ENCODE measurements at places on chromosomes 7 and 10.

DNA sequence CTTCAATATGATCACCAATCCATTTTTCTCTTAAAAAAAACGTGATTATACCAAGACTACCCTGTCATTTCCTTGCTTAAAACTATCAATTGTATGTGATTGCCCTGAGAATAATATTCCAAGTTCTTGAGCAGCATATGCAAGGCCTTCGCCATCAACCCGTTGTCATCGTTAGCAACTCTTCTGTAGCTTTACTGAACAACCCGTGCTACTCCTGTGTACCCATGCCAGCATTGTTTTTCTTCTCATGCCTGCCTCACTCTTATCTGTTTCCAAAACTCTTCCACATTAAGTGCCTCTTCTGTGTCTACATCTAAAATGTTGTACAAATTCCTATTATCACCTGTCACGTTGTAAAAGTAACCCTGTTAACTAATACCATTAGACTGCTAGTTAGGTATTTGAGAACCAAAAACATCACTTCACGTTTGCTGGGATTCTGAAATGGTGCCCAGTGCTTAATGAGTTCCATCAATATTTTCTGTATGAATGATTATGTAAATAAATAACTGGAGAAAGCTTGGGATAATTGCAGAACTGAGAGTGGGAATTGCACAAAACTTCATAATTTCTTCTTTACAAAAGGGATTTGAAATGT is 10.5 kb downstream of the CAV2 start:
- no peak for DNase-seq

DNA sequence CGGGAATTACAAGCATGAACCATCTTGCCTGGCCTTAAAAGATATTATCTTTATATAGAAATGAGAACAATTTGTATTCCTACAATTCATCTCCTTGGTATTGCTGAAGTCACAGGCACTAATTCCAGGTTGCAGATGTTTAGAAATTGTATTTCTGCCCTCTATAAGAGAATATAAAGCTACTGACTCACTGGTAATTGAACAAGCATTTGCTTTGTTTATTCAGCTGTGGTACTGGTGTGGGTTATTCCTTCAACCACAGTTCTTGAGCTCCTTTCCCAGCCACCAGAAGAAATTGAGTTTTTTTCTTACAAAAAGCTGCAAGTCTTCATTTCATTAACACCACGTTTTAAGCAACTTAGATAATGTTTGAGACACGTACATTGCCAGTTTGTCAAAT is 29.0 kb upstream of the MPP7 start:
- no peak for DNase-seq

DNA sequence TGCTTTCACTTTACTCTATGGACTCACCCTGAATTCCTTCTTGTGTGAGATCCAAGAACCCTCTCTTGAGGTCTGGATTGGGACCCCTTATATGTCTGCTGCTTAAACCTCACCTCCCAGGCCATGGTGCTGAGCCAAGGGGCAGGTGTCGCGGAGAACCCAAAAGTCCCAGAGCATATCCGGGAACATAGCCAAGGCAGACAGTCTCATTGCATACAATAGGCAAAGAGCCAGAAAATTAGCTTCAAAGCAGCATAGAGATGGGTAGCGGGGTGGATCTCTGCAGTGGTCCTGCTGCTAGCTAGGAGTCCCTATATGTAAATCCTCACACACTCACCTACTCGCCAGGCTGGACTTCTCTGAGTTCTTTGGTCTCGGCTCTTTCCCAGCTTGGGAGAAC is 5.5 kb downstream of the CCL24 start:
- no peak for DNase-seq

DNA sequence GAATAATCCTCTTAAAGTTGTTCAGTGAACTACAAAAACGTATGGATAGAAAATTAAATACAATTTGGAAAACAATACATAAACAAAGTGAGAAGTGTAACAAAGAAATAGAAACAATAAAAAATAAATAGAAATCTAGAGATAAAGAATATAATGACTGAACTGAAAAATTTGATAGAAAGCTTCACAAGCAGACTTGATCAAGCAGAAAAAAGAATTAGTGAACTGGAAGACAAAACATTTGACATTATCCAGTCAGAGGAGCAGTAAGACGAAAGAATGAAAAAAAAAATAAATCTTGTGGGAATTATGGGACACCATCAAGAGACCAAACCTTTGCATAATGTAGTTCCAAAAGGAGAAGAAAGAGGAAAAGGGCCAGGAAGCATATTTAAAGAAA is 32.4 kb upstream of the NPY start:
- no peak for DNase-seq

- no peak for DNase-seq
These were observed 27.6 kb upstream of the MKRN1 start for GRCh38 chr7:140506788-140507464.

GRCh38 chr10:58932577-58933314 is 243.7 kb upstream of the PHYHIPL start:
- no peak for DNase-seq

DNA sequence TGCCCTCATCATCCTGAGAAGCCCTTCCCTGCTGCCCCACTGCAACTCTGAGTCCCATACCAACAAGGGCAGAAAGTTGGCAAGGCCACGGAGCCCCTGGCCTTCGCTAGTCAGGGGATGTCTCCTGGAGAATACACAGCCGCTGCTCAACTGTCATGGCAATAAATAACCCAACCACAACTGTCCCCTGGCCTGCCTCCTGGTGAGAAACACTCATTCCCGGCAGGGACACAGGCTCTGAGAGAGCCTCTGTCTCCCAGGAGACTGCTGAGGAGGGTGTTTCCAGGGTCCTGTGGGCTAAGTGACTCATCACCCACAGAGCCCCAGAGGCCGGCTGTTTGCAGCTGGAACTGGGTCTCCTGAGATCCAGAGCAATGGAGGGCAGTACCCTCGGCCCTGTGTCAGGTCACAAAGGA is 354.1 kb downstream of the TNS3 start:
- DNase-seq: no peak

- DNase-seq: no peak
These were observed 66.2 kb upstream of the ARID5B start for GRCh38 chr10:61835069-61835945.

GRCh38 chr10:80468002-80468401 is 13.9 kb downstream of the TSPAN14 start:
- DNase-seq: no peak

DNA sequence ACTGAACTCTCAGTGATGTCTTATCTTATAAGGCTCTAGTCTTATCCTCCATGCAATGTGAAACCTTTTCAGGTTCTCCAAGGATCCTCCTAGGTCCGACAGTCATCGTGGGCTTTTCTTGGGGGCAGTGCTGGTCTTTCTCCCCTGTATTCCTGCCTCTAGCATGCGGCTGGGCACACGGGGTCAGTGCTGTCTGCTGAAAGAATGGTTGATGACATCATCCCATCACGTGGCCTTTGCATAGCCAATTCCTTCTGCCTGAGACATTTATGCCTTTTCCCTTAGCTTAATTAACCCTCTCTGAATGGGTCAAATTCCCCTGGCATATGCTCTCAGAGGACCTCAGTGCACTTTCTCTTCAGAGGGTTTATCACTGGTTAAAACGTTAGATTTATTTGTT is 27.0 kb upstream of the KCNK18 start:
- DNase-seq: no peak

GRCh38 chr7:73342645-73343044 is 14.7 kb downstream of the FKBP6 start:
- DNase-seq: no peak

DNA sequence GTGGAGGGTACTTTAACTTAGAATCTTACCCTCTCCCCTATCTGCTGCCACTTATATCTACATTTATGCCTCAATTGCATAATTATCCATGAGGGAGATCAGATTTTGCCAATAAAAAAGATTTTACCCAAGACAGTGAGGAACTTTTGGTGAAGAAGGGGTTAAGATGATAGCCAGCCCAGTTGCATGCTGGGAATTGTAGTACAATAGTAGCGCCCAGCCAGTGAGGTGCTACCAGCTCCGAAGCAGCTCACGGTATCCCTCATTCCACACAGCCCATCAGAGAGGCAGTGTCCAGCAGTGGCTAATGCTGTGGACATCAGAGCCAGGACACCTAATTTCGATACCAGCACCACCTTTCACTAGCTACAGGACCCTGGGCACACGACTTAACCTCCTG is 5.9 kb upstream of the LGI1 start:
- DNase-seq: no peak

DNA sequence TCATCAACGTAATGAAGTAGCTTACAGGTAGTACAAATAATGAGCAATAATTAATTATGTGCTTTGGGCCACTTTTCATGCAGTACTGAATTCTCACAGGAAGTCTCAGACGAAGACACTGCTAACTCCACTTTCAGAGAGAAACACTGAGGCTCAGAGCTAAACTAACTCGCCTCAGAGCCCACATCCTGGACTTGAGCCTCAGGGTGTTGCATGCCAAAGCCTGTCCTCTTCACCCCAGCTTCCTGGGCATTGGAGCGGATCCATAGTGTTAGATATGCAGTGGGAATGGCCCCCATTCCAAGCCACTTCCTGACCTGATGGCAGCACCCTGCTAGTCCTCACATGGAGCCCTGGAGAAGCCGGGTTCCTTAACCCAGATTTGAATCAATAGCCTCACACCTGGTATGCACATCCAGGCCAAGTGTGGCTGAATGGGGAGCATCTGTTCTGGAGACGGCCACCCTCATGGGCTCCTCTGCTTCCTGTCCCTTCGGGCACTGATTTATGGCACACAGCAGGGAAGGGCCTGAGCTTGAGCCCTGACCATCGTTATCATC is 265.1 kb upstream of the ZNF32 start:
- DNase-seq: no peak

DNA sequence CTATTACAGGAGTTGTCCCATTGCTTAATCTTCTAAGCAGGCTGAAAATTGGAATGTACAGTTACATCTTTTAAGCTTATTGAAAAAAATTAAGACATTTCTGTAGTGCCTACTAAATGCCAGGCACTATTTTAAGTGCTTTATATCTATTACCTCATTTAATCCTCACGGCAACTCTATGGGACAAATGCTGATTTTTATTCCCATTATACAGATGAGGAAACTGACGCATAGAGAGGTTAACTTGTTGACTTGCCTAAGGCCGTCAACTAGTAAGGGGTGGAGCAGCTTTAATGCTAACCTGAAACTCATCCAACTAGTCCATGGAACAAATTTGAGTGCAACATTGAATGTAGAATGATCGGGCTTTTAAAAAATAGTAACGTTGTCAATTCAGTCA is 2.5 kb downstream of the ZKSCAN1 start:
- no peak for DNase-seq

DNA sequence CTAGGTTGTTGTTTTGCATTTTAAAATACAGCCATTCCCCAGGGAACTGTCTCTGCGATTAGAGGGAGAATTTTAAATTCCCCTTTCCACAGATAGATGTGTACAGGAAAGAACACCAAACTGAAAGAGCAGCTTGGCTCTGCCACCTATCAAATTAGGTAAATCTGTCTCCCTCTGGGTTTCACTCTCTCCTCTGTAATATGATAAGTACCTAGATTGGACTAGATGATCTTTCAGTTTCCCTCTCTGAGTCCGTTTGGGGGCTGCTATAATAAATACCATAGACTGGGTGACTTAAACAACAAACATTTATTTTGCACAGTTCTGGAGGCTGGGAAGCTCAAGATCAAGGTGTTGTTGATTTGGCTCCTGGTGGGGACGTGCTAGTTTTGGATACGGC is 186.0 kb downstream of the KIF20B start:
- no peak for DNase-seq

GRCh38 chr7:151623766-151624165 is 104.1 kb upstream of the RHEB start:
- no peak for DNase-seq

DNA sequence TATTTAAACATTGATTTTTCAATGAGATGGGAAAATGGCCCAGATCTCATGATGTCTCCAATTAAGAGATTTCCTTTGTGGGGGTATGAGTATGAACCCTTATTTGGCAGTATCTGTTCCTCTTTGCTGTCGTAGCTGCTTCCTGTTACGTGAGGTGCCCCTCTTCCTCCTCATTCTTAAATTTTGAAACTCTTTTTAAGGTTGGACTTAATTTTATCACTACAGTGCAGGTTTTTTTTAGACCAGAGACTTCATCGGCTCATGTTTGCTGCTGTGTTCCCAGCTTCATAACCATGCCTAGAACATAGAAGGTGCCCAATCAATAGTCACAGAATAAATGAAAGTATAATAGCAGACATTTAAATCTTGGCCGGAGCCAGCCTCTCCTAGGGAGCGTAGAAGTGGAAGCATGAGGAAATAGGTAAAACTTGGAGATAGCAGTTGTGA is 2.4 kb downstream of the MIOS start:
- no peak for DNase-seq

- DNase-seq: no peak
These were observed 55.4 kb downstream of the CALD1 start for GRCh38 chr7:134834689-134835462.

DNA sequence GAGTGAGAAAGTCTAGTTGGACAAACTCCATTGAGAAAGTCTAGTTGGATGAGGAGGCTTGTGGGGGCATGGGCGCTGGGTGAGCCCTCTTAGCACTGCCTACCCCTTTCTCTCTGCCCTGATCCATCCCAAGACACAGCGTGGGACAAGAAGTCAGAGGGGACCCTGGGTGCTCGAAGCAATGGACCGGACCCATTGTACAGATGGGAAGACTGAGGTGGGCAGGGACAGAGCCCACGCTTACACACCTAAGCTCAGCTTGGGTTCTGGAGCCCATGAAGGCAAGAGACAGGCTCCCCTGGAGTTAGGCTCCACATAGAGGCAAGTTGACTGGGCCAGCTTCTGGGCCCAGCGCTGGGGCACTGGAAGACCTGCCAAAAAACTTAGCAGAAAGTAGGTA is 126.8 kb upstream of the TNRC18 start:
- no peak for DNase-seq

DNA sequence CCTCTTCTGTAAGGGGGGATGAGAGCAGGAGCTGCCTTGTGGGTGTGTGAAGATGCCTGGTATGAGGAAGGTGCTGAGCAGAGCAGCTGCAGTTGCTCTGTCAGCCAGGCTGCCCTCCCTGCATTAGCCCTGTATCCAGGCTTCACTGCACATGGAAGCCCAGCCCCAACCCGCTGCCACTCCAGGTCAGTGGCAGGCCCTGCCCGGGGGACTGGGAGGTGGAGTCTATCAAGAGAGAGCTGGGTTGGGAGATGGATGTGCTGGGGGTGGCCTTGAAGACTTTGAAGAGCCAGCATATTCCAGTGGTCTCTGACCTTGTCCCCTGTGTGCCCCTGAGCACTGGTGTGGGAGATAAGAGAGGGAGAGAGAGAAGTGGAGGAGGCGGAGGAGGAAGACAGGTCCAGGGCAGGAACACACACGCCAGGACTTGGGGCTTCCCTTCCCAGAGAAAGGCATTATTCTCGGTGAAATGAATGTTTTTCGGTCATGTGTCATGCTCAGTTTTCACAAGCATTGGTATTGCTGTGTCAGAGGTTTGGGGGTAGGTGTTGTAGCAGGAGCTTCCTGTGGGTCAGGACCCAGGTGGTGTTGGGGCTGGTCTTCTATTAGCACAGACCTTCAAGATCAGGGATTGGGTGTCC is 2.6 kb downstream of the PPIF start:
- no peak for DNase-seq

- no peak for DNase-seq
These were observed 755.4 kb downstream of the KCNMA1 start for GRCh38 chr10:76882245-76882644.
